ENCODE measurements at places on chromosomes 6 and 20. TPM values are rescaled to one million over a fixed set of nuclear protein-coding genes. Genes with fewer than 3 reads are reported as not detected.

The UBE2C gene
- 24.8 TPM for total RNA-seq

The FAXC gene
- total RNA-seq = 2.0 TPM

The GJA10 gene
- total RNA-seq = not detected

The TP53TG5 gene
- not detected for total RNA-seq

The OR2J3 gene
- not detected for total RNA-seq

The STX16 gene
- 262 TPM for total RNA-seq

The TCF21 gene
- total RNA-seq = 2.5 TPM

The HTR1B gene
- total RNA-seq = not detected

The TTBK1 gene
- 1.4 TPM for total RNA-seq

The CDC5L gene
- 23.1 TPM for total RNA-seq

The ALDH8A1 gene
- total RNA-seq = not detected

The UNC5CL gene
- total RNA-seq = 27.5 TPM

The LY6G6C gene
- total RNA-seq = not detected

The LY6G6F gene
- total RNA-seq = not detected

The SLC25A27 gene
- 27.5 TPM for total RNA-seq

The PHIP gene
- total RNA-seq = 27.6 TPM

The C6orf62 gene
- 48.7 TPM for total RNA-seq

The GPR6 gene
- total RNA-seq = not detected

The ARG1 gene
- total RNA-seq = not detected
